Stimulated activated CD8-positive, alpha-beta memory T cell treated with anti-CD3 and anti-CD28 coated beads, Interleukin-7, amount 100 ng/mL, for 1 hour (primary cell): ENCODE measurements at places on chromosomes 13 and 19.

GRCh38 chr13:108155185-108156106 is 59.9 kb downstream of the LIG4 start:
- DNase-seq, result peak; percentile 11

DNA sequence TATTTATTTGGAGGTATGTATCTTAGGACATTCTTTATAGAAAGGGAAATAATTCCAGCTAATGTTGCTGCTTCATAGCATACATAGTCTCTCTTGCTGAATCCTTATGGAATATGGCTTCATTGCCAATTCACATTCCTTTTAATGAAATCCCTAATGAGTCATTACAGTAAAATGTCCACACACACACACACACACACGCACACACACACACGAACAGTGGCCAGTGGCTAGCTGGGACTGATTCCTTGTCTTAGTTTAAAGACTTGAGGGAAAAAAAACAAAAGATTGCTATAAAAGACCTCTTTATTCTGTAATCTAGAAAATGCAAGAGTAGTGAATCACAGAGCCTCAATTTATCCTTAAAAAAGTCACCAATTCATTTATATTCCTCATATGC is 301.6 kb downstream of the SLITRK6 start:
- DNase-seq, result no peak

GRCh38 chr13:36163809-36164308 is 32.7 kb upstream of the DCLK1 start:
- no peak for DNase-seq

GRCh38 chr13:110062777-110063442 is 244.0 kb downstream of the COL4A1 start:
- DNase-seq, result no peak

DNA sequence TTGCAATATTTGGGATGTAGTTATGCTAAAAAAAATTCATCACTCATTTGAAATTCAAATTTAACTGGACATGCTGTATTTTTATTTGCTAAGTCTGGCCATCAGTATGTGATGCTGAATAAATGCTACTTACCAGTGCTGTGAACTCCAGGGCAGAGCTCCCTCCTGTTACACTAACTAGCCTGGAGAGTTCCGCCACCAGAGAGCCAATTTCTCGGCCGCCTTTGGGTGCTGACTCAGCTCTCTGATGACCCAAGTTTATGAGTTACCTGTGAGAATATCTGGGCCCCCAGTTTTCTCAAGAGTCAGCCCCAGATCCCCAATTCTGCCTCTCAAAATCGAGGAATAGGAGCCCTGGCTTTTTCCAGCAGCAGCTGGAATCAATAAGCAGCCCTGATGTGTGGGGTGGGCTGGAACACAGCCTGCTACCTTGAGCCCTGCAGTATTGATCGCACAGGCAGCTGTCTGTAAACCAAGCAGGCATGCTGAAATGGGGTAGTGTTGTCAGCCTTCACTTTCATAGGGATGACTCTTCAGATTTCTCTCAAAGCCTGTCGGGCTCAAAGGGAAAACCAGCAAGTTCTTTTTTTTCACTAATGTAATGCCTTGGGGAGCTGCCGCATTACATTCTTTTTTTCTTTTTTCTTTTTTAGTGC is 113.7 kb downstream of the DNAJC15 start:
- no peak for DNase-seq

DNA sequence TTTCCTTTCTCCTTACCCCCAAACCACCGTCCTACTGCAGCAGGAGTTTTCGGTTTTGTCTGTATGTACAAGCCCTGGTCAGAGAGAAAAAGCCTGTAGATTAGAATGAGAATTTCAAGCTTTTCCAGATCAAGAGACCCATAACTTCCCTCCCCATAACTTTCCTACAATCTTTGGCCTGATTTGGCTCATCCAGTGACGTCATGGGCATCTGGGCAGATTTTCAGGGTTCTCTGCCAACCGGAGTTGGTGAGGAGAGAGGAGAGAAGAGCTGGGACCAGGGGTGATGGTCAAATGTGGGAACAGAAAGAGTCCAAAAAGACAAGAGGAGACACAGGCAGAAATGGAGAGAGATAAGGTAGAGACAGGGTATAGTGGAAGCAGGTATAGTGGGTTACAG is 10.5 kb downstream of the IZUMO2 start:
- no peak for DNase-seq

- no peak for DNase-seq
These were observed 1.3 kb downstream of the CLDN10 start for GRCh38 chr13:95553581-95554385.

GRCh38 chr19:49862391-49863253 is 4.8 kb downstream of the PNKP start:
- no peak for DNase-seq

DNA sequence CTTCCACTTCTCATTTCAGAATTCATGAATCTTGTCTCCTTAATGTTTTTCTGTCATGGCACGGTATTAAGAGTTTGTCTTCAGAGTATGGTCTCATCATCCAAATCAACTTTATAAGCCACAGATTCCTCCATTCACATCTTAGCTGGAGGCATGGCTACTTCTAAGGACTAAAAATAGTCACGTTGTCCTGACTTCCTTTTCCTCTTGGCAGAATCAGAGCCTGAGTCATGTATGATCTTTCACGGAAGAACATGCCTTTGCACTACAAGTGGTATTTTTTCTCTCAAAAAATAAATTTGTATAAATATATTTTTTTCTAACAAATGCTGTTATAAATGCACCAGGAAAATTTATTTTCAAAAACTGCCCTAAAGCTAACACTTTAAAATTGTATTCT is 71.4 kb downstream of the ALOX5AP start:
- no peak for DNase-seq

DNA sequence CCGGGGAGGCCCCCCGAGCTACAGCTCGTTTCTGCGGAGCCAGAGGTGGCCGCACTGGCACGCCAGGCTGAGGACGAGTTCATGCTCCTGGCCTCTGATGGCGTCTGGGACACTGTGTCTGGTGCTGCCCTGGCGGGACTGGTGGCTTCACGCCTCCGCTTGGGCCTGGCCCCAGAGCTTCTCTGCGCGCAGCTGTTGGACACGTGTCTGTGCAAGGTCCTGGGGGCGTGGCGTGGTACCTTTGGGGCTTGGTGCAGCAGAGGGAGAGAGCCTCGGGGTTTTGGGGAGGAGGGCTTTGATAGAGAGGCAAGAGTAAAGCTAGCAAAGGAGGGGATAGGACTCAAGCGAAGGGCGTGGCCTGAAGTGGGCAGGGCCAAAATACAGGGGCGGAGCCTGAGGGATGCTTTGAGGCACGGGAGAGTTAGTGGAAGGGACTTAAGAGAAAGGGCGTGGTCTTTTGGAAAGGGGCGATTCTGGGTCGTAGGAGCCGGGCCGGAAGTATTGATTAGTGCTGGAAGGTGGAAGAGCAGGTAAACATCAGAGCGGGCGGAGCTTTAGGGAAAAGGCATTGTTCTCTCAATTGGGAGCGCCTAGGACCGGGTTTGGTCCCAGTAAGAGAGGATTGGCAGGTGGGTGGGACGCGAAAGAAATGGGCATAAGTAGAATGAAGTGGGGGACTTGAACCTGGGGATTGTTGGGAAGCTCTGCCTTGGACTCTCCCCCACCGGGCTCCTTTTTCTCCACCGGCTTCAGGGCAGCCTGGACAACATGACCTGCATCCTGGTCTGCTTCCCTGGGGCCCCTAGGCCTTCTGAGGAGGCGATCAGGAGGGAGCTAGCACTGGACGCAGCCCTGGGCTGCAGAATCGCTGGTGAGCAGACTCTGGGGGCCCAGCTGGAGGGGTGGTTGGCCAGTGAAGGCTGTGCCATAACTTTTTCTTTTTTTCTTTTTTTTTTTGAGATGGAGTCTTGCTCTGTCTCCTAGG is 1.2 kb downstream of the PPM1N start:
- DNase-seq, result no peak

GRCh38 chr13:30679483-30680330 is 55.6 kb upstream of the ALOX5AP start:
- DNase-seq, result no peak

DNA sequence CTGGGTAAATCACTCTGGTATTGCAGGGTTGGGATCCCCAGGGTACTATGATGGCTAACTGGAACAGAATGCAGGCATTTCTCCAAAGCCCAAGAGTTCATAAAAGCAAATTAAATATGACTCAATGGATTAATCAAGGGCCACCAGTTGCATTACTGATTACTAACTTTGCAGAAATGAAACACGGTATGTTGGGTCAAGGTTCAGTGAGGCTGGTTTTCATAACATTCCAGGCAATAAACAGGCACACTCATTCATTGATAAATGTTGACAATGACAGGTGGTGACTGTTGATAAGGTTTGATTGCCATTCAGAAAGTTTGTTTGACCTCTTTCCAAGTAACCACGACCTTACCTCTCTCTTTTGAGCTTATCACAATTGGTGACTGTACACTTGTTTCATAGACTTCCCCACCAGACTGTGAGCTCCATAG is 506 bp upstream of the AP1M1 start:
- no peak for DNase-seq

DNA sequence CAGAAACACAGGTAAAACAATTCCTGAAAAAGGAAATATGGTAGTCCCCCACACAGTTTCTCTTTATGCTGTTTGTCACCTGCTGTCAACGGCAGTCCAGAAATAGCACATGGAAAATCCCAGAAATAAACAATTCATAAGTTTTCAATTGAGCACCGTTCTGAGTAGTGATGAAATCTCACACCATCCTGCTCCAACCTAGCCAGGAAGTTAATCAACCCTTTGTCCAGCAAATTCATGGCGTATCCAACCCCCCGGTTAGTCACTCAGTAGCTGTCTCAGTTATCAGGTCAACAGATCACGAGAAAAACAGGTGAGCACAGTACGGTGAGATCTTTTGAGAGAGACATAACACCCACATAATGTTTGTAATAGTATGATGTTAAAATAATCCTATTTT is 74.2 kb downstream of the TUBGCP3 start:
- DNase-seq, result no peak

DNA sequence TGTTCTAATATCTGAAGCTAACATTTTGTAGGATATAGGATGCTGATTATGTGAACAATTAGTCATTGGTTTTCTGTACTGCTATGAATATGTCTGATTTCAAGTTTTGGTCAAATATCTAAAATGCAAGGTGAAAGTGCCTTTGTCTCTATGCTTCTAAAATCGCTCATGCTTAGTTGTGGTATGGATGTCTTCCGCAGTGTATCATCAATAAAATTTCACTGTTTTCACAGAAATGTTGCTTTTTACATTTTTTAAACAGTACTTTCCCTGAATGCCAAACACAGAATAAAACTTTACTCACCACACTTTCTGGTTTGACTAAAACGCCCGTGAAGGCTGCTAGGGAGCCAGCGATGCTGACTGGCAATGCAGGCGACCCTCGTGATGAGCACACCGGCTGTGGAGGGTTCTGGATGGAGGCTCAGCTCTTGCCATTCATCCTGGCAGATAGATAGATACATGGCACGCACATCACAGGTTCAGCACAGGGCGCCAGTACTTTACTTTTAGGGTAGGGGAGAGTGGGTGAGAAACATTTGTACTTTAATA is 40.1 kb downstream of the SLC7A9 start:
- DNase-seq, result no peak

DNA sequence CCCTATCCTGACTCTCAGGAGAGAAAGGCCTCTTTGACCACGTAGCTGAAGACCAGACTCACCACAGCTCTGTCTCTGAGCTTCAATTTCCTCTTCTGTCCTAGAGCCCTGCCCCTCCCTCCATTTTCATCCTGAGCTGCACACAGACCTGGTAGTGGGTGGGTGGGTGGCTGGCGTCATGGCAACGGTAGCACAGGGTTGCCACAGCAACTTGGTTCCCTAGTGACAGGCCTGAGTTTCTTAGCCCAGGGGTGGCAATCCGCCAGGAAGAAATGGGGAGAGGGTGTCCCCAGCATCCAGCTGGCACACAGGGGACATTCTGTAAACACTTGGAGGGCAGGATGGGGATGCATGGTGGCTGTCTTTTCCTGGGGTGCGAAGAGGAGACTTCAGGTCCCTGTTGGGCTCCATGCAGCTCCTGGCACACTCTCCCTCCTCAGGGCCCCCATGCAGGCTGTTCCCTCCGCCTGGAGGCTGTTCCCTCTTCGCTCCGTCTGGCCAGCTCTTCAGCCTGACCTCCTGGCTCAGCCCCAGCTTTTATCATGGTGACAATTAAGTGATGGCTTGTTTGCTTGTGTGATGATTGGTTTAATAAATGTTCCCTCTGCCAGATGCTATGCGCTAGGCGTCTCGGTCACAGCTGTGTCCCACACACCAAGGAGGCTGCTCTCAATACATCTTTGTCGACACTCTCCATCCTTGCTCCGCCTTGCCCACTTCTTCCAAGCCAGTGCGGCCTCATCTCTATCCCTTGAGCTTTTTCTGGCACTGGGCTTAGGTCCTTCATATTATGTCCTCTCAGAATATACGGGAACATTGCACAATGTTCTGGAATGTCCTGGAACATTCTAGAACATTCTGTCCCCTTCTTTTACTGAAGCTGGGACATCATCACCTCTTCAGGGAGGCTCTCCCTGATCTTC is 7.4 kb upstream of the KLHL26 start:
- DNase-seq, result no peak

GRCh38 chr19:6070720-6071485 is 39.4 kb downstream of the RFX2 start:
- no peak for DNase-seq

DNA sequence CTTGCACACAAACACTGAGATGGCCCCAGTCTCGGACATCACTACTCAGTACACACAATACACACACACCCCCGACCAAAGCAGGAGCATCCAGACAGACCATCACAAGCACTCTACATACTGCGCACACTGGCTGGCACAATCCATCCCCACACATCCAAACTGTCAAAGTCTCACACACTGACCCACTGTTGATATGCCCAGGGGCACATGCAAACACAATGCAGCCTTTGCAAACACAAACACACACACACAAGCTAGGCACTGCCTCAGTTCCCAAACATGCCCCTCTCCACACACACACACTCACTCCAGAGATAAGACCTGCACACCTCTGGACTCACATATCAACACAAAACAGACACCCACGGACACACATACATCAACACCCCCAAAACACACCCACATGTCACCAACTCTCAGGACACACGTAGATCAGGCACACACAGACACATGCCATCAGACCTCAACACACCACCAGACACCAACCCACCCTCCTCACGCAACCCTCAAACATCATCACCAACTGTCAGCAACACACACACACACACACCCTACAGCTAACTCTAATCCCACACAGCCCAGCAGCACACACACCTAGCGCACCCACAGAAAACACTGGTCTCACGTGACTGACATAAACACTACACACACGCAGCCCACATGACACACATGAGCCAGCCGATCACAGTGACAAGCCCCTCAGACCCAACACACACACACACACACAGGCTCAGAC is 1.9 kb downstream of the BBC3 start:
- DNase-seq, result no peak

- no peak for DNase-seq
These were observed 1692.9 kb upstream of the SLC10A2 start for GRCh38 chr13:104759069-104759468.

GRCh38 chr13:66501181-66501580 is 729.0 kb downstream of the PCDH9 start:
- DNase-seq, result no peak

DNA sequence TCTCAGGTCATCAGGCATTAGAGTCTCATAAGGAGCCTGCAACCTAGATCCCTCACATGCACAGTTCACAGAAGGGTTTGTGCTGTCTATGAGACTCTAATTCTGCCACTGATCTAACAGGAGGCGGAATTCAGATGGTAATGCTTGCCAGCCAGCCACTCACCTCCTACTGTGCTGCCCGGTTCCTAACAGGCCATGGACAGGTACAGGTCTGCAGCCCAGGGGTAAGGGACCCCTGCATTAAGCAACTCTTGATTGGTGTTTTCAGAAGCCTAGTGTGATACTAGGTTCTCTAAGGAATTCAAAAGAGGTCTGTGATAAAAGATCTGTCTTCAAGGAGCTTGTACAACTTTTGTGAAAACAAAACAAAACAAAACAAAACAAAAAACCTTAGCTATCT is 31.1 kb downstream of the CAB39L start:
- DNase-seq, result no peak

- DNase-seq, result no peak
These were observed 133.2 kb downstream of the VWA8 start for GRCh38 chr13:41827507-41828213.
